ENCODE measurements at places on chromosomes 13 and 19. TPM values are rescaled to one million over a fixed set of nuclear protein-coding genes. Genes with fewer than 3 reads are reported as not detected.

The CYP4F8 gene
- total RNA-seq, result not detected

The RASIP1 gene
- 2.4 TPM for total RNA-seq

The KPNA3 gene
- 56.3 TPM for total RNA-seq

The PNMA8A gene
- total RNA-seq, result 27.5 TPM

The GRIK5 gene
- 11.6 TPM for total RNA-seq

The KCNN1 gene
- 19.6 TPM for total RNA-seq

The C19orf33 gene
- 3.0 TPM for total RNA-seq

The ACTMAP gene
- total RNA-seq, result 21.1 TPM

The GNG7 gene
- 11.3 TPM for total RNA-seq

The KLK14 gene
- total RNA-seq, result 0.89 TPM

The IGFL3 gene
- not detected for total RNA-seq

The LCP1 gene
- 17.0 TPM for total RNA-seq

The GAPDHS gene
- total RNA-seq, result not detected
